Thyroid gland (tissue), 4 donors: ENCODE measurements at places on chromosomes 16 and 17. TPM values are rescaled to one million over a fixed set of nuclear protein-coding genes. Genes with fewer than 3 reads are reported as not detected.
A peak's percentile ranks its signal among the peaks of the same experiment; 100 is the strongest.

DNA sequence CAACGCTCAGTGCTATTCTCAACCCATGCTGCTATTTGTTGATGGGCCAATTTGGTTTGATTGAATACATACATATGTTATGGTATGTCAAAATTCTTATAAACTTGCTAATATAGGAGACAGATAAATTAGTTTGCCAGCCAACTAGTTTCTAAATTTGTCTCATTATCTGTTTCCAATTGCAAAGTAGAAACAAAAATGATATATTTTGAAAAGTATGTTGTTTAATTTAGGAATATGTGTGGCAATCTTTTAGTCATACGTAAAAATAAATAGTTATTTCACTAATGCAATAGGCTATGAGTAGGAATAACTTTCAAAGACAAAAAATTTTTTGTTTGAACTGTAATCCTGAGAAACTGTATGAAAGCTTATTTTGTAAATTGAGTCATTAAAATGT, 210.6 kb upstream of the KCNJ16 start:
- DNase-seq = no peak

GRCh38 chr17:9364837-9365430, 210.7 kb downstream of the STX8 start:
- DNase-seq = no peak

DNA sequence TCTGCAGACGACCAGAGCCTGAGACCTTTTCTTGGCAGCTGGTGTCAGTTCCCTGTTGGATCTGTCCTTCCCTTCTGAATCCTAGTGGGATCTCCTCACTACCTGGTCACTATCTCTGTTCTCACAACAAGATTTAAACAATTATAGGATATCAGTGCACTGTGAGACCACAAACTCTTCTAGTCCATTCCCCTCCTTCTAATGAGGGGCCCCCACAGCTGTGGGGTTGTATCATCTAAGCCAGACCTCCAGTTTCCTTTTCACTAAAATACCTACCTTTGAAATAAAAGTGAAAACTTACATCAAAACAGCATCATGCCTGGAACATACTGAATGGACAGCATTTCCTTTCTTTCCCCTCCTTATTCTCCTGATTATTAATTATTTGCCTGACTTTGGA, 233.2 kb downstream of the PRKCA start:
- no peak for DNase-seq

GRCh38 chr16:3650631-3651265, 3.7 kb upstream of the DNASE1 start:
- no peak for DNase-seq

DNA sequence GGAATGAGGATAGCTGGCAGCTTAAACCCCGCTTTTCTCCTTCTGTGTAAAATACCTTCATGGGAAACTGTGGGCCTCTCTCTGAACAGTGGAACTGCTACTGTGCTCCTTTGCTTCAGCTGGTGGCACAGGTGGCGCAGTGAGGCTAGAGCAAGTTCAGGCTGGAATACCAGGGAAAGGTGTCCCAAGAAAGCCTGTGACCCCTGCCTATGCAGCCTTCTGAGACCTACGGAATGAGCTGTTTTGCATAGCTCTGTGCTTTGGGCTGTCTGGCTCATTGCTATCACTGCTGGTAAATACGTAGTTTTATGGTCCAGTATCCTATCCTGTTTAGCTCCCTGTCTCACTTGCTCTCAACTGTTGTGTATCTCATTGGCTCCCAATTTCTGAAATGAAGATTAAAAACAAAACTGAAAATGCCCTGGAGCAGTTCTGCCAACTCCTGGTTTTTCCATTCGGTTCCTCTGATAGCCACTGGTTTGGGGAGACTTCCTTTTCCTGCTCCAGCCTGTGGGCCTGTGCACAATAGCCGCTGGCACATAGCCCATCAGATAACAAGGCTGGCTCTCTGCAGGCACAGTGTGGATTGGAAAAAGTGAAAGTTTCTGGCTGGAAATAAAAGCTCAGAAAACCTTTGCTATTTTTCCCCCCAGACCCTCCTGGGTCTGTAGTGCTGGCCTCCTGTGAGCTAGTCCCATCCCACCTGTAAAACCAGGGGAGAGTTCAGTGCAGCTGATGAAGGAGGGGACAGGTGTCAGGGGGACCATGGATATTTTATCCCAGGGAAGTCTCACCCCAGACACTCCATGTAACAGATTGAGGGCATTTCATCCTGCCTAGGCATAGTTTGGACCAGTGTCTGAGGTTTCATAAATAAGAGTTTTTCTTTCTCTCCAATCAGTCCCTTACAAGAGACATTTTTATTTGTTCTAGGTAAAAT, 24.0 kb downstream of the LIMD2 start:
- peak; percentile 94 for DNase-seq

- no peak for DNase-seq
Observed at GRCh38 chr16:85438981-85439685, 174.0 kb upstream of the GSE1 start.

DNA sequence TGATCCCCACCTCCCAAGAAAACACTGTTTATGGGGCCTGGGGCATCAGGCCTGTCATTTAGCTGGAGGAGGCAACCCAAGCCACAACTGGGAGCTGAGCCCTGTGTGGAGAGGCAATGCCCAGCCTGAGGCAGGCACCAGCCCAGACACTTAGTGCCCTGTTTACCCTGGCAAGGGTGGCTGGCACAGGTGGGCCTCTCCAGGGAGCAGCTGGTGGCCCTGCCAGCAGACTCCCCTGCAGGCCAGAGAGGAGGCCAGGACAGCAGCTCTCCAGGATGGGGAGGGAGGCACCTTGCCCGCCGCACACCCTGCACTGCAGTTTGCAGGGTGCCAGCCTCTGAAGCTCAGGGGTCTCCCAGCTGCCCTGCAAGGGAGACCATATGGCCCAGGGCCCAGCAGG, 9.1 kb upstream of the TMEM92 start:
- no peak for DNase-seq

GRCh38 chr16:24999856-25000461, 15.2 kb downstream of the ARHGAP17 start:
- DNase-seq = no peak

DNA sequence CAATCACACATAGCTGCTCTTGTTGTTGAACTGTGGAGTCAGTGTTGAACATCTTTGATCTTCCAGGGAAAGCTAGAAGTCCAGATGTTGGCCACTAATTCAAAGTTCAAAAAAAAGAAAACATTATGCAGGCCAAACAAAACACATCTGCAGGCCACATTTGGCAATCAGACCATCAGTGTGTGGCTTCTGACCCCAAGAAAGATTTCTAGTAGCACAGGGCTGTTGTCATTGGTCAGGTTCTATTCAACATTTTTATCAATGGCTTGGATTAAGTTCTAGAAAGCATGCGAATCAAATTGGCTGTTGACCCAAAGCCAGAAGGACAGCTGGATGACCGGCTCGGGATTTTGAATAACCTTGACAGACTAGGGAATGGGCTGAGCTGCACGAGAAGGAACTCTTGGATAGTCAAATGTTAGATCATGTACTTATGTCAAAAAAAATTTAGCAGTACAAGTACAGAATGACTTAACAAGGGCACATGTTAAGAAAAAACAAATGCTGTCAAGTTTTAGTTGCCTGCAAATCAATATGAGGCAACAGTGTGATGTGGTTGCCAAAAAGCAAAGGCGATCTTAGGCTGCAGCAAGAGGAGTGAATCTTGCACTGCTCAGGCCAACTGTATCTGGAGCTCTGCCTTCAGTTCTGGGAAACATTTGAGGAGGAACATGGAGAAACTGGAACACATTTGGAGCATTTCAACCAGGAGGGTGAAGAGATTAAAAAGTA, 187.6 kb downstream of the RGS9 start:
- peak; percentile 10 for DNase-seq

GRCh38 chr17:44898768-44899073, 524 bp downstream of the EFTUD2 start:
- DNase-seq = no peak

DNA sequence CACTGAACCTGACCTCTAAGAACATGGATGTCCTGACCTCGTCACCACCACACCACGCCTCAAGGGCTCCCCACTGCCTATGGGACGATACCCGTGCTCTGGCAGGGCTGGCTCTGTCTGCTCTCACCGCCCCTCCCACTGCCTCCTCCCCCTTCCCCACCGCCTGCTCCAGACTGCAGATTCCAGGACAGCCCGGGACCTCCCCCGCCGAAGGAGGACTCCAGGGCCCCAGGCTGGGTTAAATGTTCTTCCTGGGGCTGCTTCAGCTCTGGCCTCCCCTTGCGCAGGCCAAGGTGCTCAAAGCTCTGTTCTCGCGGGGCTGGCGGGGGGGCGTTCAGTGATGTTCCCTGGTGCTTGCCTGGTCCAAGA, 3.1 kb downstream of the NPW start:
- DNase-seq = peak; percentile 48

DNA sequence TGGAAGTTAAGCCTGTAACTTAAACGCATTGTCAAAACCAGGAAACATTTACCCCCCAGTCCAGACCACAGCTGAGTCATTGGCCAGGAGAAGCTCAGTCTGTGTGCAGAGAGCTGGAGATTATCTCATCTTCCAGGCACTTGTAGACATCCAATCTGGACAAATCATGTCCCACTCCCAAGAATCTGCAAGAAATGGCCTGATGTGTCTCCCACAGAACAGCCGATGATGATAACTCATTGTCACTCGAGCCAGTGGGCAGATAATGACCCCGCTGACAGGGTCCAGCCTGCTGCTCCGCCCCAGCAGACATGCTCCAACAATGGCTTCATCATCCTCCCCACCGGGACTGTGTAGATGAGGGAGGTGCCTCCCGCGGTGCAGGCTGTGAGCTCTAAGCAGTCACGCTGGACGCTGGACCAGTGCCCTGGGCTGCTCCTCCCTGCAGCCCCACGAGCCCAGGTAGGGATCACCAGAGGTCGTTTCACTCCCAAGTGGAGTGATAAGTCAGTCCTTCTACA, 322.5 kb downstream of the C16orf95 start:
- no peak for DNase-seq

DNA sequence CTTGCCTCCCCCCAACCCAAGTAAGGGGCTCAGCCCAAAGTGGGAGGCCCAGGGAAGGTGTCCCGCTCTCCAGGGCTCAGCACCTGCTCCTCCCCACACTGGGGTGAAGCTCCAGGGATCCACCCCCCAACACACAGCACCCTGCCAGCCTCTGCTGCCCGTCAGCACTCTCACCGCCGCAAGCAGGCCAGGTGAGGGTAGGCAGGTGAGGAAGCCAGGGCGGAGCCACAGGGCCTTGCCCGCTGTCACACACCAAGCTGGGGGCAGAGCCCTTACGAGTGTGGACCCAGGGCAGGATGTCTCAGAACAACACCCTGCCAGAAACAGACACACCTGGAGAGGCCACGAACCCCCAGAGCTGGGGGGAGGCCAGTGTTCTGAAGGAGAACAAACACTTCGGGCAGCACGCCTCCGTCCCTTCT, 19.5 kb downstream of the PLLP start:
- DNase-seq = peak; percentile 85

DNA sequence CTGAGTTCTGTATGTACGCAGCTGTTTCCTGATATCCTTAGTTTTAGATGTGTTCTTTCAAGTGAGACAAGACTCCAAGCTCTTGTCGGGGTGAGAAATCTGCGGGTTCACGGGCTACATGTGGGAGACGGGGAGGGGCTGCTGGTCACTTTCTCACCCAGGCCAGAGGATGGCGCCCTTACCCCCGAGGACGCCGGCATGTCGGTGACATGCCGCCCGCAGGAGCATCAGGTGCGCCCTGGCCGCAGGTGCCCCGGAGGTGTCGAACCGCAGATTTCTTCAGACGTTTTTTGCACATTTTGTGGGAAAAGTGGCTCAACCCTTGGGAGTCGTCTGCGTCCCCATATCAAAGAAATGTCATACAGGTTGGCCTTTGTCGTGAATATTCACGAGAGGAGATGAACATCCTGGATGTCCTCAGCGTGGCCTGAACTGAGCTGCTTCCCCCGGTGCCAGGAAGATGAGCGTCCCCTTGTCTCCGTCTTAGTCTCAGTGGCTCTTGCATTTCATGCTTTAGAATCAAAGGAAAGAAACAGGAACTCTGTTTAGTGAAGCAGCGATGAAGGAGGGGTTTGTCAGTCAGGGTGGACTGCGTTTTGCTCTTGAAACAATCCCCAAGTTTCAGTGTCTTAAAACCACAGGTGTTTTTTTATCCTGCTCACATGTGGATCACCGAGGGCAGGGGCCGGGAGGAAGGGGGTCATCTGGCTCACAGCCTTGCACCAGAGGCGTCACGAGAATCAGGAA, 75.4 kb upstream of the ZNF750 start:
- no peak for DNase-seq

Gene SLC5A10
- total RNA-seq = not detected

Gene ACSM3
- total RNA-seq = 1.7 TPM

Gene CES3
- 0.22 TPM for total RNA-seq

Gene TMEM92
- total RNA-seq = not detected

Gene FOXN1
- total RNA-seq = 0.34 TPM
